SK-N-DZ (cell line): ENCODE measurements at places on chromosomes 1 and 21.
A peak's percentile ranks its signal among the peaks of the same experiment; 100 is the strongest.

GRCh38 chr1:207959141-207959825 is 48.4 kb upstream of the CD34 start:
- DNase-seq, result no peak

DNA sequence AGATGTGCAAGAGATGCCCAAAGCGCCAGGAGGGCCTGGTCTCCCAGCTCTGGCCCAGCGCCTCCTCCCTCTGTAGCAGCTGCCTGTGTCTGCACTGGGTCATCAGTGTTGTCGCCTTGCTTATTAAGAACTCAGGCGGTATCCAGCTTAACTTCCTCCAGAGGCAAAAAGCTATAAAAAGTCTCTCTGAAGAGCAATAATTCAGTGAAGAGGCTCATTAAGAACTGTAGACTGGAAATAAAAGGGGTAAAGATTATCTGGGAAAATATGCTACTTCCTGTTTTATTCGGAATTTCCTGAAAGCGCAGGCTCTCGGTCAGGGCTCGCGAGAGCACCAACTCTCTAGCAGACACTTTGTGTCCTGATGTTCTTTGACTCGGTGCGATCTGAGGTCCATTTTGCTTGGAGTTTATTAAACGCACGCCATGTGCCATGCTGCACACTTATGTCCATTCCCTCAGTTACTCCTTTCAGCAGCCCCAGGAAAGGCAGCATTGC is 70.4 kb downstream of the MRPS6 start:
- DNase-seq, result no peak

- DNase-seq, result no peak
These were observed 26.2 kb upstream of the C1orf105 start for GRCh38 chr1:172394141-172394751.

DNA sequence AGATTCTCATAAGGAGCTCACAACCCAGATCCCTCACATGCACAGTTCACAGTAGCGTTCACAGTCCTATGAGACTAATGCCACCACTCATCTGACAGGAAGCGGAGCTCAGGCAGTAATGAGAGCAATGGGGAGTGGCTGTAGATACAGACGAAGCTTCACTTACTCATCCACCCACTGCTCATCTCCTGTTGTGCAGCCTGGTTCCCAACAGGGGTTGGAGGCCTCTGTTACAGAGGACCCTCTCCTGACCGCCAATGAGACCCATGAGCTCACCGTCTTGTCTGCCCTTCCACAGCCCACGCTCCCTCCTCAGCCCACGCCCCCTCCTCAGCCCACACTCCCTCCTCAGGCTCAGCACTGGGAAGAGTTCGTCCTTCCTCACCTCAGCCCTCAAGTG is 39.6 kb downstream of the RSPH1 start:
- DNase-seq, result no peak

DNA sequence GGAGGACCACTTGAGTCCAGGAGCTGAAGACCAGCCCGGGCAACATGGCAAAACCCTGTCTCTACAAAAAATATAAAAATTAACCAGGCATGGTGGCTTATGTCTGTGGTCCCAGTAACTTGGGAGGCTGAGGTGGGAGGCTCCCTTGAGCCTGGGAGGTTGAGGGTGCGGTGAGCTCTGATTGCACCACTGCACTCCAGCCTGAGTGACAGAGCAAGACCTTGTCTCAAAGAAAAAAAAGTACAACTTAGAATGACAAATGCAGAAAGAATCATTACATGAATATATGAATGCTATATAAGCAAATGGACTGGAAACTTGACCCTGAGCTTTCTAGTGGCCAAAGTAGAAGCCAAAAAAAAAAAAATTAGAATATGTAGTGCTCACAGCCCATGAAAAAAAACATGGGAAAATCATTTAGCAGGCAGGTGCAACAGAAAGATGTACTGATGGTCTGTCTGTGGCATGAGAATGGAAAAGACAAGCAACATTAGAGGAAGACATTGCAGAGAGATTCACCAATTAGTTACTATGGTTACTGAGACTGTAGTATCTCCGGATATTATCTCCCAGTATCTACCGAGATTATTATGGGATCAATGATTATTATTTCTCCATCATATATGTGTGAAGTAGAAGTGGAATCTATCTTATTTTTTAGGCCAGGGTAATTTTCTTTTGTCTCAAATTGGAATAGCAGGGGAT is 19.2 kb downstream of the ELAPOR1 start:
- no peak for DNase-seq

GRCh38 chr1:217846733-217847132 is 215.6 kb downstream of the SPATA17 start:
- no peak for DNase-seq

GRCh38 chr1:185957441-185958363 is 223.5 kb downstream of the HMCN1 start:
- DNase-seq, result no peak

DNA sequence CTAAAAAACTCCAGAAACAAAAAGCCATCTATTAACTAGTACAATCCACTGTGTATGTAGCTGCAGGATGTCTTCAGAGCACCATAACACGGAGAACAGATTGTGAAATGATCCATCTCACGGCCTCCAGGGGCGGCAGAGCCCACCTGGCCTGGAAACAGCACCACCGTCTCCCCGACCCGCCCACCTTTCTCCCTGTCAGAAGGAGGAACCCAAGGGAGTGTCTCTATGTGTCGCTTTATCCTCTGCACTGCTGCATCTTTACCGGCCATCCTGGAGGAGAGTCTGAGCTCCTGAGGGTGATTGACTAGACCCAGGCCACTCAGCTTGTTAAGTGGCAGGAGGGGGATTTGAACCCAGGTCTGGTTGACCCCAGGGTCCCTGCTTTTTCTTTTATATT is 405.0 kb downstream of the MATN1 start:
- DNase-seq, result no peak

- DNase-seq, result no peak
These were observed 537.1 kb downstream of the AJAP1 start for GRCh38 chr1:5191470-5191869.

- peak; percentile 75 for DNase-seq
These were observed 1.2 kb upstream of the NEGR1 start for GRCh38 chr1:72283307-72284083.

DNA sequence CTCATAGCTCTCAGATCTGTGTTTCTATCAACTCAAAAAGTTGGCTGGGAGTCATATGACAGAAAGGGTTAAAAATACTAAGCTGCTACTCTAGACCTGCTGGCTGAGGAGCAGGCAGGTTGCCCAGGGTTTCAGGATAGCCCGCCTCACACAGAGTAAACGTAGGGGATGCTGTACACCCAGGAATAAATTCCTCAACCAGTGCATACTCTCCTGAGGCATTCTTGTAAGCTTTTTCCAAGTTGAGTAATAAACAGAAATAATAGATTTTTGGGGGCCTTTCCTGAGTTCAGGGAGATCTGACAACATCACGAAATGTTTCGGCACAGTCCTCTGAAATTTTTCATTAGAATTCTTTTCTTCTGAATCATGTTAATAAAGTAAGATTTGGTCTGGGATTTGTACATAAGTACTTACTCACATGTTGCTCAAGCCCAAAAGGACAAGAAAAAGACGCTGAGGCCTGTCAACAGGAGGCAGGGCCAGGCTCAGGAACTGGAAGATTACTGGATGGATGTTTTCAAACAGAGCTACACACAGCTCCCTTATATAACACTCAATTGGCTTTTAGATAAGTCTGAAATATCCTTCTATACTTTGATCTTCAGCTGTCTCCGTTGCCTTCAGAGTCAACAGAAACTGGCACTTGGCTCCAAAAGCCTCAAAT is 41.0 kb downstream of the TGFBR3 start:
- no peak for DNase-seq

GRCh38 chr1:11980676-11980972 is 380 bp downstream of the MFN2 start:
- DNase-seq, result no peak

DNA sequence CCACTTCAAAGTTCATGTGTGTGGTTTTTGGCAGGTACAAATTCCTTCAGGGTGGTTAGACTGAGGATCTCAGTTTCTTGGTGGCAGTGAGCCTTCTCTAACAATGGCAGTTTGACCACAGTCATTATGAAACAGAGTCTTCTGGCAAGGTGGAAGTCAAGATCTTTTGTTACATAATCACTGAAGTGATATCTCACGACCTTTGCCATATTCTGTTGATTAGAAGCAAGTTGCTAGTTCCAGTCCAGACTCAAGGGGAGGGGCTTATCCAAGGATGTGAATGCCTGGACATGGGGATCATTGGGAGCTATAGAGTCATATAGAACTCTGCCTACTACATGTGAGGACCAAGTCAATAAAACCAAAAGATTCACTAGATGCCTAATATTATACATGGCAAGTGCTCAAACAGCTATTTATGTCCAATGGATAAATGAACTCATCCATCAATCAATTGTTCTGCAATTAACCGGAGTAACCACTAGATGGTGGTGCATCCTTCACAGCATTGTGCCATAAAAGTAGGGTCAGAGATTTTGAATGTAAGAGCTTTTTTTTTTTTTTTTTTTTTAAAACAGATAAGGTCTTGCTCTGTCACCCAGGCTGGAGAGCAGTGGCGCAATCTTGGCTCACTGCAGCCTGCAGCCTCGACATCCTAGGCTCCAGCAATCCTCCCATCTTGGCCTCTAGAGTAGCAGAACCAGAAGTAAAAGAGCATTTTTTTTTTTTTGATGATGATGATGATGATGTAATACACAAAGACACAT is 131.9 kb downstream of the CRB1 start:
- peak; percentile 52 for DNase-seq

DNA sequence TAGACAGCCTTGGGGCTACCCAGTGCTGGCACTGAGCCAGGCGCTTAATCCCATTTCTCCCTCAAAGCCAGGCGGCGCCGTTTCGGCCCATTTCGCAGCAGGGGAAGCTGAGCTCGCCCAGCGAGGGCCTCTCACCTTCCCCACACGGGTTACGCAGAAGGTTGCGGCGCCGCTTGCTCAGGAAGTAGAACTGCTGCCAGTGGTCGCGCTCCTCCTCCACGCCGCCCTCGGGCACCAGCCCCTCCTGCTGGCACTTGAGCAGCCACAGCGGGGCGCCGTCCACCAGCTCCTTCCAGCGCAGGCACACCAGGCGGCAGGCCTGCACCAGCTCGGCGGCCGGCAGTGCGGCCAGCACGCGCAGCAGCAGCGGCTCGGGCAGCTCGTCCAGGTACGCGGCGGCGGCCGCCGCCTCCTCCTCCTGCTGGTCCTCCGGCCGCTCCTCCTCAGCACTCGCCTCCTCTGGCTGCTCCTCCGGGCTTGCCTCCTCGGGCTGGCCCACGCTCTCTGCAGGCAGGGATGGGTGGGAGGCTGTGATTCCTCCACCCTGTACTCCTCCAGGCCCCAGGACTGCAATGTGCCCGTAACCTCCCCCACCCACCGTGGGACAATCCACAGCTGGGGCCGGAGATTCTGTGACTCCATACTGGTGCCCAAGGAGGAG is 3.8 kb downstream of the FBXO2 start:
- peak; percentile 71 for DNase-seq

DNA sequence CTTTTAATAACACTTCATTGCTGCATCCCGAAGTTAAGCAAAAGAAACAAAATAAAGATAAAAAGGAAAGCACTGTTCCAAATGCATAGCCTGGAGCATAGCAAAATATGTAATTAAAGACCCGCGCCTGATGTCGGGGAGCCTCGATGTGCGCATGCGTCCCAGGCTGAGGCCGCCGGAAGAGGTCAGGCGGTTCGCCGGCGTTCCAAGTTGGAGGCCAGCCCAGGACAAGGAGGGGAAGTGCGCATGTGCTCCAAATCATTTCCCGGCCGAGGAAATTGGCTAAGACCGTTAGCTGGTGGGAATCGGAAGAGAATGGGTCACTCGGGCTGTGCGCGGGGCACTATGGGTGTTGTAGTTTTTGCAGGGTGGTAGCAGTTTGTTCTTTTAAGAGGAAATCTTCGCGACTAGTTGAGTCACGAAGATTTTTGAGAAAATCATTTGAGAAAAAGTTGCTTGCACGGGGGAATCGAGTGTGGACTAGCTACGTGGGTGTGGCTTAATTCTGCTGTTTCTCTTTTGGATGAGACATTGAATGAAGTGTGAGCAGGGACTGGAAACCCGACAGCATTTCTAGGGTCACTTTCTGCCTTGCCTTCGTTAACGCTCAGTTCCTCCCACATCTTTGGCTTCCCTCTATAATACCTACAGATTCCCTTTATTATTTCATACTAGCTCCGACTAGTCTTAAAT is 31.0 kb upstream of the CD1D start:
- peak; percentile 85 for DNase-seq

GRCh38 chr1:43893006-43893405 is 40.6 kb upstream of the ARTN start:
- no peak for DNase-seq

DNA sequence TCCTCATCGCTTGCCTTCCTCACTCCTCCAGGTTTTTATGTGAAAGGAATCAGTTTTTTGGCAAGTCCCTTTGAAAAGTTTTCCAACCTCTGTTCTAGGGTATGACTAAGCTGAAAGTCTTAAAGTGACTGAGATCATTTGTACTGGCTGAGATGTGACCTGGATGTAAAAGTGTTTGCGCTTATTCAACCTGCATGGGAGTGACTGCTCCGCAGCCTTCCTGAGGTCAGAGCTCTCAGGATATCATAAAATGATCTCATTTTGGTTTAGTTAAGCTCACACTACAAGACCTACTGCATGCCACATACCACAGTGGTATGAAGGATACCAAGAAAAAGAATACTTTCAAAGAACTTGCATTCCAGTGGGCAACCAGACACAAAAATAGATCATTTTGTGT is 29.8 kb upstream of the TADA1 start:
- DNase-seq, result no peak

GRCh38 chr1:160338580-160338979 is 4.5 kb downstream of the COPA start:
- no peak for DNase-seq

GRCh38 chr1:29333008-29333407 is 96.7 kb downstream of the PTPRU start:
- no peak for DNase-seq

GRCh38 chr21:44391345-44392091 is 38.1 kb downstream of the TRPM2 start:
- DNase-seq, result no peak

GRCh38 chr1:155005076-155006011 is 2.7 kb downstream of the ZBTB7B start:
- DNase-seq, result no peak

DNA sequence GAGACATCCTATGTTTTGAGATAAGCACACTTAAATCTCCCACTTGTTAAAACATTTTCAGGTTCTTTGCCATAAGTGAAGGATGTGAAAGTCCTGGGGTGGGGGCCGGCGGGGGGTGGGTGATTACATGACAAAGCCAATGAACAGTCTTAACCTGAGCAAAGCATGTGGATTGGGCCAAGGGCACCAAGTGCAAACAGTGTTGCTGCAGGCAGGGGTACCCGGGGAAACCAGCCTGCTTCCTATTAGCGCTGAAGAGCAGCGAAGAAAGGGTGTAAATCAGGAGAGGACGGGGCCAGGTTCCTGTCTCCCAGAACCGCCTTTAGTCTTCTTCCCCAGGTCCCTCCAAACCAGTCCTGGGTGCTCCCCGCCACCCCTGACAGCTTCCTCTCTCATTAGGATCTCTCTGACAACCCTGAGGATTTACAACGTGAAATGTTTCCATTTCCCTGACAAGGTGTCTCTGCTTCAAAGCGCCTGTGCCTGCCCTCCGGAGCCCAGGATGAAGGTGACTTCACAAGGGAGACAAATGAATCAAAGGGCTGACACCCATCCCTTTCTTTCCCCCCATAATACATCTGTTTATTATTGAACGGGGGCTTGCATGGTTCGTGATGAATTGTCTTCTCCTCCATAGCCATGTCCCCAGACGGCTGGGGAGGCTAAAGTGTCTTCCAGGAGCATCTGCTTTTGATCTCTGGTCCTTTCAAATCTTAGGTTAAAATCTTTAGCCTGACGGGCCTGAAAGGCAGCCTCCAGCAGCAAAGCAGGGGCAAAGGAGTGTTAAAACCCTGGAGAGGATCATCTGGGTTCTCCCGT is 109.5 kb downstream of the TRABD2B start:
- DNase-seq, result peak; percentile 64
